ENCODE measurements at places on chromosomes 5 and 9. TPM values are rescaled to one million over a fixed set of nuclear protein-coding genes. Genes with fewer than 3 reads are reported as not detected.

SPRY4 gene
- 8.9 TPM for polyA plus RNA-seq

PHF24 gene
- polyA plus RNA-seq = 0.06 TPM

CARTPT gene
- not detected for polyA plus RNA-seq

MYMK gene
- not detected for polyA plus RNA-seq

NR2F1 gene
- not detected for polyA plus RNA-seq

KCNV2 gene
- polyA plus RNA-seq = not detected

PRR16 gene
- not detected for polyA plus RNA-seq

GFI1B gene
- not detected for polyA plus RNA-seq

SPAAR gene
- not detected for polyA plus RNA-seq

TMOD1 gene
- not detected for polyA plus RNA-seq

BASP1 gene
- 127 TPM for polyA plus RNA-seq

OR2S2 gene
- polyA plus RNA-seq = not detected

IGFBPL1 gene
- 0.20 TPM for polyA plus RNA-seq

ARL14EPL gene
- polyA plus RNA-seq = not detected

All from foreskin keratinocyte (primary cell).